Activated effector memory CD4-positive, alpha-beta T cell treated with Interleukin-2 at 50 U/mL for 16 hours (primary cell): ENCODE measurements at places on chromosomes 4 and X.

DNA sequence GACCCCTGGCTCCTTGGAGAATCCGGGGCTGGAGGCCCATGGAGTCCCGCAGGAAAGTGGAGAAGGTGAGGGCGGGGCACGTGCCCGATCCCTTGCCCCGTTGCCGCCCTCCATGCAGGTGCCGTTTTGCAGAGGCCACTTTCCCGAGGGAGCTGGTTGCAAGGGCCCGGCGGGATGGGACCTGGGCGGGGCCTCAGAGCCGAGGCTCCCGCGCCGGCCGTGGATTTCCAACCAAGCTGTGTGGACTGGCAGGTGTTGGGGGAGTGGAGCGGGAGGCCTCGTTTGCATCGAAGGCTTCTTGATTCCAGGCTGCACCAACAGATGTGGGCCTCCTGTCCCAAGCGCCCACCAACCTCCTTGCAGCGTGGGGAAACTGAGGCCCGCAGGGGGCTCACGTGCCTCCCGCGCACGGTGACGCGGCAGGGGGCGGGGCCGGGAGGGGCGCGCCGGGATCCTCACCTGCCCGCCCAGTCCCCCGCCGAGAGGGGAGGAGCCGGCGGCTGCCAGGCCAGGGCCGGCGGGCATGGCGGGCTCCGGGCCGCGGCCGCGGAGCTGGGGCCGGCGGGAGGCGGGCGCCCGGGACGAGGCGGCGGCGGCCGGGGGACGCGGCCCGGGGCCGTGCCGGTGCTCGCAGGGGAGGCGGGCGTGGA, 24.9 kb downstream of the SH3BP2 start:
- DNase-seq: no peak

GRCh38 chr4:76012388-76012801, 5.1 kb upstream of the CXCL9 start:
- DNase-seq: no peak

DNA sequence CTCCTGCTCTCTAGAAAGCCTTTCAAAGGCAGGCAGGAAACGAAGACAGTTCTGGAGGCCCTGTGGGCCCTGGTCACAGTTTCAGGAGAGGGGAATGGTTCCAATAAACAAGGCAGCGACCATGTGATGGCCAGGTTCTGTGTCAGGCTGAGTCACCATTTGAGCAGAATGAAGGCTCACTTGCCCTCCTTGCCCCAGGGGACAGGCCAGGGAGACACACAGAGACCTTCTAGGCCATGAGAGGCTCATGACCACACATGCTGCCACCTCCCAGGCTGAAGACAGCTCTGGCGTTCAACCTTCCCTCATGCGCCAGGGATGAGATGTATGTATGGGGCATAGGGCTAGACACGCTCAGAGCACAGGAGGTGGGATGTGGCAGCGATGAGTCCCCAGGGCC, 22.9 kb upstream of the TRIM2 start:
- DNase-seq: no peak

- DNase-seq: no peak
These were observed 15.4 kb downstream of the IRAK1 start for GRCh38 chrX:154004315-154004714.

DNA sequence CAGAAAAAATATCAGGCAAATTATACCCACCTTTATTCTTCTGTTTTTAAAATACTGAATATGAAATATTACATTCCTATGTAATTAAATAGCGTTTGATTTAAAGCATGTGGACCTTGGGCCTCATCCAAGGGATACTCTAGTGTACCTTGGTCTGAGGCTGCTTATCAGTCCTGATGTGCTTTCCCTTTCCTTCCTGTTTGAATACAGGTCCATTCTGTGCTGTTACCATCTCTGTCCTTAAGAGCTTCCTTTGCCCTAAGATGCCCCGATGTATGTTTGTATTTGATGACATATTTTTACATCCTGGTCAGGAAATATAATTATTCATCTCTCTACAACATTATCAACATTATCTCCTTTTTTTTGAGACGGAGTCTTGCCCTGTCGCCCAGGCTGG, 24.1 kb downstream of the FAT4 start:
- no peak for DNase-seq

DNA sequence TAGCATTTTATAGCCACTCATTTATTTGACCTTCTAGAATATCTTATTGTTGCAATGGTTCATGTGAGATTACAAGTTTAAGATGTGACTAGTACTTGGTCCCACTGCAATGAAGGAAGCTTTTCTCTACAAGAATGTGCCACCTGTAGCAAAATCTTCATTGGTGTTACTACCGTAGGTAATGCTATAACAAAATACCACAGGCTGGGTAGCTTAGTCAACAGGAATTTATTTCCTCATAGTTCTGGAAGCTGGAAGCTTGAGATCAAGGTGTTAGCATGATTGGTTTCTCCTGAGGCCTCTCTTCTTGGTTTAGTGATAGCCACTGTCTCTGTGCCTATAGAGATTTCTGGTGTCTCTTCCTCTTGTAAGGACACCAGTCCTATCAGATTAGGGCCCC, 441.0 kb downstream of the GPM6A start:
- DNase-seq: no peak

GRCh38 chr4:108700081-108700757, 49.8 kb downstream of the OSTC start:
- no peak for DNase-seq

- no peak for DNase-seq
These were observed 16.6 kb downstream of the DCUN1D4 start for GRCh38 chr4:51859476-51860031.

- no peak for DNase-seq
These were observed 207.1 kb upstream of the ATP6AP2 start for GRCh38 chrX:40373641-40374040.

DNA sequence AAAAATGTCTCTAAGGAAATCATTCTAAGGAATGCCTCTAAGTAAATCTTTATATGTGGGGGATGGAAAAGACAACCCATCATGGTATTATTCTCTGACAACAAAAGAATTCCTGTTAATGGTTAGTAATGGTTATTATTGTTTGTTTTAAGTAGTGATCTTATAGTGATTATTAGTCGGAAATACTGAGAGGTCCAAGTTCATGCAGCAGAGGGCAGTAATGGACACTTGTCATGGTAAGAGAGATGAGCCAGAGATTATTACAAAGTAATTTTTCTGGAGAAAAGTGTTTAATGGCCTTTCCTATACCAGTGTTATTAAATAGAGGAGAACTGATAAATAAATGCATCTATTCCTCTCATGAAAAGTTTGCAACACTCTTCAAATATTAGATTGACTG, 8.1 kb upstream of the DKK2 start:
- DNase-seq: no peak

GRCh38 chr4:109990261-109991257, 77.9 kb downstream of the EGF start:
- no peak for DNase-seq

DNA sequence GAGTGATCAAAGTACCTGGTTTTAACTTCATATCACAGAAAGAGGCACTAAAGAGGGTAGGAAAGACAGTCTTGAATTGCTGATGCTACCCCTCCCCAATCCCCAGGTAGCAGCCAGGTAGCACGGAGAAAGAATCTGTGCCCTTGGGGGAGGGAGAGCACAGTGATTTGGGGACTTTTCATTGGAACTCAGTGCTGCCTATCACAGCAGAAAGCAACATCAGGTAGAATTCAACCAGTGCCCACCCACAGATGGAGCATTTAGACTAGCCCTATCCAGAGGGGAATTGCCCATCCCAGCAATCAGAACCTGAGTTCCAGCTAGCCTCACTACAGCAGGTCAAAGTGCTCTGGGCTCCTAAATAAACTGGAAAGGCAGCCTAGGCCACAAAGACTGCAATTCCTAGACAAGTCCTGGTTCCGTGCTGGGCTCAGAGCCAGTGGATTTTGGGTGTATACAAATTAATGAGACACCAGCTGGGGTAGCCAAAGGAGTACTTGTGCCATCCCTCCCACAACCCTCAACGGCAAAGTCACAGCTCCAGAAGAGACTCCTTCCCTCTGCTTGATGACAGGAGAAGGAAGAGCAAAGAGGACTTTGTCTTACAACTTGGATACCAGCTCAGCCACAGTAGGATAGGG, 228.1 kb downstream of the THOC2 start:
- no peak for DNase-seq

DNA sequence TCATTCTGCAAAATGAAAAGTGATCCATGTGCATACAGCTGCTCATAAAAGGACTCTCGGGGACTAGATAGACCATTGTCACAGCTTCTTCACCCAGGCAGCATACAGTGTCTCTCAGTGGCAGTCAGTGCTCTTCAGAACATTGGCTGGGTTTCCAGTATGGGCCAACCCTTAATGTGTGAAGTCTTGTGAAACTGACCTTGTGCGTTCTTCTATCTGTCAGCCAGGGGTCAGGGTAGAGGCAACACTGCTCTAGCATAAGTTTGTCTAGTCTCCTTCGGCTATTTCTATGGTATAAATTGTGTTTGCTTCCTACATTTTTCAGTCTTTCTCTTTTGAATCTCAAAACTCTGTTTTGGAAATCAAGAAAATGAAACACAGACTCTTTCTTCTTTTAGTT, 37.0 kb upstream of the SMIM31 start:
- DNase-seq: no peak

GRCh38 chrX:155112171-155112570, 40.9 kb downstream of the BRCC3 start:
- no peak for DNase-seq

GRCh38 chr4:38146383-38146782, 186.2 kb downstream of the PTTG2 start:
- DNase-seq: no peak

DNA sequence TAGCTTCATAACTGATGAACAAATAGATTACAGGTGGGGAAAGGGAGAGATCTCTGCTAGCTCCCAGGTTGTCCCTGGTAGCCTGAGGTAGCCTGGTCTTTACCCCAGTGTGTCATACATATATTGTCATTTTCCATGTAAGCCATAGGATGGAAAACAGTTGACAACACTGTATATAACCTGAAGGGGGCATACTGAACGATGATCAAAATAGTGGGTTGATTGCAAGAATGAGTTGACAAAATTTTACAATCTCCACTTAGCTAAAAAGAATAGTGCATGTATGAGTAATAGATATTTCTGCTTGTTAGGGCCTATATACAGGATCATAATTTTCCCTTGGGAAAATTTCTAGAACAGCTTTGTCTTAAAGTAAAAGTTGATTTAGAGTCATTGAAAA, 304.1 kb upstream of the HAND2 start:
- DNase-seq: no peak

GRCh38 chr4:104138116-104138515, 356.6 kb downstream of the CXXC4 start:
- no peak for DNase-seq

GRCh38 chr4:16524911-16525554, 298.8 kb upstream of the TAPT1 start:
- no peak for DNase-seq

- no peak for DNase-seq
These were observed 29.0 kb downstream of the NKX3-2 start for GRCh38 chr4:13515268-13515667.

DNA sequence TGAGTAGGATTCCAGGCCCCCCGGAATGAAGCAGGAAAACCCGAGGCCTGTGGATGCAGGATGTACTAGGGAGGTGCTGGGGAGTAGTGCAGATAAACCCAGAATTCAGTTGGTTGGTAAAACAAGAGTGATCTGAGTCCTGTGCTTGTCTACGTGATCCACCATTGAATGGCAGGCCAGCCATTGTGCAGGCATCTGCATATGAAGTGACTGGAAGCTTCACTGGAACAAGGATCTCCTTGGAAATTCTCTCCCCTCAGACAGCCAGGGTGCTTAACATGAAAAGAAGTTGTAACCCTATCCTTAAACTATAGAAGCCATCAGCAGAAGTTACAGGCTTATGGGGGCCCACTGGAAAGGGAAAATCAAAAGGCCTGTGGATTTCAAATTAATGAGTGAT, 656 bp upstream of the GSPT2 start:
- no peak for DNase-seq

DNA sequence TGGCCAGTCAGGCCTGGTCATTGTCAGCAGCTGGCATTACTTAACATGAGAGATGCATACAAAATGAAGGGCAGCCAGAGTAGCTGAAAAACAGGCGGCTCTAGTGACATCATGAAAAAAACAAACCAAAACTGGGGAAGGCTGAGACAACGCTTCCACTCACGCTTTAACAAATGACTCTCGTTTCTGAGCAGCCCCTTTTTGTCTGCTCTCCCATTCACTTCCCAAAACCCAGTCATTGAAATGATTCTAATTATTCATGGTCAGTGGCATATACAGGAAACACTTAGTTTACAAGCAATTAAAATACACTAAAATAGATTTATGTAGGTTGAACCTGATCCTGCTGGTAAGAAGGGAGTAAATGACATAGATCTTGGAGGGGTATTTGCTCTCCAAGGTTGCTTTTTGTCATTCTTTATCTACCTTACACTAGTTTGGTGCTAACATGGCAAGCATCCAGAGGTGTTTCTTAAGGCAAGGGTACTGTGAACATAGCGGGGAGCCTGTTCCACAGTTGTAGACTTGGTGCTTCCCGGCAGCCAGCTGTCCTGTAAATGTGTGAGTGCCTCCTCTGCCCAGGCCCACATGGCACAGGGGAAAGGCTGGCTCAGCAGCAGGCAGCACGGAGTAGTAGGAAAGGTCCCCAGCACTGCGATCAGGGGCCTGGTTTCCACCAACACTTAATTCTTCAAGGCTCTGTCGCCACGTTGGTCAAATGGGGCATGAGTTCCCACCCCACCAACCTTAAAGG, 61.2 kb upstream of the CITED1 start:
- no peak for DNase-seq

DNA sequence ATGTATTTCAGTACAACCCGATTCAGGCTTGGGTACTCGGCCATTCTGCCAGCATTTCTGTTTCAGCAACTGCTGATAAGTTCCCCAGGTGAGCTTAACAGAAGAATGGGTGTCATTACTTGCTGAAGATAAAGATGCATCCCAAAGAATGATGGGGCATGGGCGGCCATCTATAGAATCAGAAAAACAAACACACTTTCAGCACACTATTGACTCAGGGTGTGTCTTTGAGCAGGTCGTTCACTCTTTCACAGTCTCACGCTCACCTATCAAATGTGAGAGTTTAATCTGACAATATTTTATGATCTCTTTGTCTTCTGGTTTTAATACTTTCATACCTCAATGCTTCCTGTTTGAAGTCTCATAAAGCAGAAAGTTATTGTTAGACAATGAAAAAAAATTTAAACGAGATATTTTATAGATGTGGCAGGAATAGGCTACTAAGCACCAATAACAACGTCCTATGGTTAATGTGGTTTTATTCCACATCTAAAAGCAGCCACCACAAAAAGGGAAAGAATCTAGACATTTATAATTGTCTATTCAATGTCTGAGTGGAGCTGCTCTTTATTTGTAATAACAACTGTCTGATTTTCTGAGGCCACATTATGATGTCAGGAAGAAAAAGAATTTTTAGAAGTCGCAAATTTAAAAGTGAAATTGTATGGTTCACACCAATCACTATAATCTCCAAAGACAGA, 17.0 kb downstream of the GASK1B start:
- no peak for DNase-seq

- DNase-seq: no peak
These were observed 648 bp downstream of the GRK4 start for GRCh38 chr4:2963966-2964471.

GRCh38 chr4:870951-871350, 45.0 kb upstream of the CPLX1 start:
- no peak for DNase-seq

- DNase-seq: no peak
These were observed 70.2 kb downstream of the TMEM165 start for GRCh38 chr4:55466001-55466400.

GRCh38 chrX:56726605-56727004, 2.4 kb upstream of the NBDY start:
- DNase-seq: no peak
